Aorta (tissue), 5 donors: ENCODE measurements at places on chromosomes 12 and 14. TPM values are rescaled to one million over a fixed set of nuclear protein-coding genes. Genes with fewer than 3 reads are reported as not detected.

DNA sequence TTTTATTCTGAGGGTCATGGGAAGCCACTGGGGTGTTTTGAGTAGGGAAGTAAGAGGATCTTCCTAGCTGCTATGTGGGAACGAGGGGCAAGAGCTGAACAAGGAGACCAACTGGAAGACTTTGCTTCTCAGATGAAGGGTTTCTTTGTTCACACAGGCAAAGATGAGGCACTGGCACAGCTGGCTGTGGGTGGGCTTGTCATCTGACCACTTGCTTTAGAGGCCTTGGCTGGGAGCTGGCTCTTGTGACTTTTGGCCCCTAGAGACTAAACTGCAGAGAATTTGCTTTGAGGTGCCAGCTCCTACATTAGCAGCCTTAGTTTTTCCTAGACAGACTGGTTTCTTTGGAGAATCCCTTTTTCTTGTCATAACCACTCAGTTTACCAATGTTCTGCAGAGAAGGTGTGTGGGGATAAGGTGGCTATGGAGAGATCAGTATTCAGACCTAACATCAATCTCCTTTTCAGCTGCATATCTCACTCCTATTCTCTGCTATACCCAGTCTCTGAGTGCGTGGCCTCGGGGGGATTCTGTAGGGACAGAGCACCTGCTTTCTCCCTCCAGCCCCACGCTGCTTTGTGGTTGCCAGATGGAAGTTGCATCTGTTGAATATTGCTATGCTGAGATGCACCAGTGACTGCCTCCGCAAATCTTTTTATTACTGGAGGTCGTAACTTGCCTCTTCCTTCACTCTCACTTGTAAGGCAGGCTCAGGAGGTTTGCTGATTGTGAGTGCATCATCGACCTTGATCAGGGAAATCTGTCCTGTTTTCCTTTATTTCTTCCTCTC, 12.7 kb downstream of the PPP2R5C start:
- no peak overlapping the region for H3K4me3 ChIP-seq
- H3K36me3 ChIP-seq = no peaks in the 10 kb centered on the region
- no peaks in the 10 kb centered on the region for H3K27me3 ChIP-seq
- no peak for DNase-seq
- H3K4me1 ChIP-seq = no peaks in the 10 kb centered on the region

- H3K27me3 ChIP-seq = no peaks in the 10 kb centered on the region
- H3K27ac ChIP-seq = no peak overlapping the region
- H3K36me3 ChIP-seq = peaks cover 15% of the 10 kb centered on the region
These were observed 52.6 kb downstream of the TMEM260 start for GRCh38 chr14:56632195-56632594.

DNA sequence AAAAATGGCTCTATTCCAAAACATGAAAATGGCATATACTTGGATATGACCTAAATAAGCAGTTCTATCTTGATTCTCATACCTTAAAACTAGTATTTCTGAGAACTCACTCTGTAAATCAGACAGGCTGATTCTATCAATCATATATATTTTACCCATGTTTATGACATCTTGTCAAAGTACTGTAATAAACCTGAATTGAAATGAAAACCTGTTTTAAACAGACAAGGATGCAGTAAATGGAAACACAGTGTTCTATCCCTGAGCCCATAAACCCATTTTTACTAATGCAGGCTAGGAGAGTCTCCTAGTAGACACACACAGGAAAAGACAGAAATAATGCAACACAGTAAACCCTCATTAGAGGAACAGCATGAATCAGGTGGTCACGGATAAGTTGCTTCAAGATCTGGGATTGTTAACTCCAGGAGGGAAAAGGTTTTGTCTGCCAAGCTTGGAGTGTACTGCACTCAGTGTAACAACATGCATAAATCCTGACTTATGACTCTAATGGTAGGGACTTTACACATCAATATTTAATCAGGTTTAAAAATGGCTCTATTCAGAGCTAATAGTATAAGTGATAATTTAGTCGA, 93.6 kb upstream of the CPNE8 start:
- no peaks in the 10 kb centered on the region for H3K36me3 ChIP-seq
- DNase-seq = no peak
- H3K4me3 ChIP-seq = no peak overlapping the region
- H3K4me1 ChIP-seq = no peaks in the 10 kb centered on the region
- no peak overlapping the region for H3K27ac ChIP-seq

GRCh38 chr14:87526731-87527130, 466.3 kb downstream of the GALC start:
- no peaks in the 10 kb centered on the region for H3K4me1 ChIP-seq
- no peak for DNase-seq
- H3K27me3 ChIP-seq = no peaks in the 10 kb centered on the region
- H3K27ac ChIP-seq = no peak overlapping the region
- no peak overlapping the region for H3K4me3 ChIP-seq

GRCh38 chr12:24889411-24889810, 59.5 kb downstream of the BCAT1 start:
- no peaks in the 10 kb centered on the region for H3K4me1 ChIP-seq
- H3K4me3 ChIP-seq = no peak overlapping the region
- H3K27ac ChIP-seq = no peak overlapping the region
- DNase-seq = no peak

GRCh38 chr12:31210541-31210940, 115.4 kb downstream of the SINHCAF start:
- no peak overlapping the region for H3K27ac ChIP-seq
- H3K36me3 ChIP-seq = no peaks in the 10 kb centered on the region
- no peaks in the 10 kb centered on the region for H3K4me1 ChIP-seq
- no peak for DNase-seq

DNA sequence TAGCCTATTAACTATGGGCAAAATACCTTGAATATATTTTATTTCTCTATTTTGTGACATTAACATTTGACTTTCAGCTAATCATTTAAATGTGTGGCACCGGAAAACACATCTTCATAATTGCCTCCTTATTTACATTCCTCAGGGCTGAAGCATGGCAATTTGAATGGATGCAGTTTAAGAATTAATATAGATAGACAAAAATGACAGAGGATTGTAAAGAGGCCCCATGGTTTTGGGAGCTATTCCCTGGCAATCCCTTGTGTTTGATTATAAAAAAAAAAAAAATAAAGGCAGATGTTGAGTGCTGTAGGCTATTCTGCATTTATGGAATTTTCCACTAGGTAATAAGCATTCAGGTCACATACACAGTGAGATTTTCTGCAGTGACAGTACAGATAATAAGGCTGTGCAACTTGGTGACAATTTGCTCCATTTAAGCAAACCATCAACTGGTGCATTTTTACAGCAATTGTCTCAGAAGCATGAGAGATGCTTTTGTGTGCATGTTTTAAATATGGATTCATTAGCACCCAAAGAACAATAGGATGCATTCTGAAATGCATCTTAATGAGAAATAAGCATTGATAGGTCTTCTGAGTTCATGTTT, 123.2 kb upstream of the SLC38A4 start:
- no peak overlapping the region for H3K27ac ChIP-seq
- H3K27me3 ChIP-seq = no peaks in the 10 kb centered on the region
- no peaks in the 10 kb centered on the region for H3K4me1 ChIP-seq
- no peaks in the 10 kb centered on the region for H3K36me3 ChIP-seq
- H3K4me3 ChIP-seq = no peak overlapping the region
- no peak for DNase-seq

GRCh38 chr12:2013527-2014223, 9.4 kb upstream of the DCP1B start:
- H3K4me1 ChIP-seq = no peaks in the 10 kb centered on the region
- no peaks in the 10 kb centered on the region for H3K27me3 ChIP-seq
- no peak for DNase-seq
- H3K27ac ChIP-seq = no peak overlapping the region
- no peak overlapping the region for H3K4me3 ChIP-seq
- H3K36me3 ChIP-seq = no peaks in the 10 kb centered on the region

IRF9 gene
- 111 TPM for polyA plus RNA-seq

TRPV4 gene
- polyA plus RNA-seq = 1.3 TPM

LRTM2 gene
- not detected for polyA plus RNA-seq
